ENCODE measurements at places on chromosomes 5 and 9.

DNA sequence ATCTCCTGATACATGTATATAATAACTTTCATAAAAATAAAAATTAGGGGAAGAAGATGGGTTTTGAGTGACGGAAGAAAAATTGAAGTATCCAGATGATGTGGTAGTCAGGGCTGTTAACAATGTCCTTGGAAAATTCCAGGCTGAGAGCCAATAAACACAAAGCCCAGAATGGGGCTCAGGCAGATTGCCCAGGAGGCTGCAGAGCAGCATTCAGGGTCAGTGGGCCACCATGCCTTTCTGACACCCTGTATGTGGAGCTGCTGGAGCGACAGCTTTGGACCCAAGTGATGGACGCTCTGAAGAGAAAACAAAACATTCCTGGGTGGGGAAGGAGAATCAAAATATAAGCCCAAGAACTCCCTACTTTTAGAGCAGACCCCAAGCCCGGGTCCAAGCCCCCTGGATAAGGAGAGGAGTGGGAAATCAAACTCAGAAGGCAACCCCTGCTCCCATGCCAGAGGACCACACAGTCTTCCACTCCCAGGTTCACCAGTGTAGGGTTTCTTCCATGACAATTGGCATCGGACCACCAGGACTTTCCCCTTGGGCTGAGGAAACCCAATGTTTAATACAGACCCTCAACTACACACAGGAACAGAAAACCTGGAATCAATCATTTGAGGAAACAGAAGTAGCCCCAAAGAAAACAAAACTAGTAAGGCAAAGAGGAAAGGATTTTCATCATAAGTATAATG is 45.7 kb upstream of the SPATA31C2 start:
- no peak for DNase-seq

GRCh38 chr9:22416692-22417060 is 29.9 kb upstream of the DMRTA1 start:
- no peak for DNase-seq

DNA sequence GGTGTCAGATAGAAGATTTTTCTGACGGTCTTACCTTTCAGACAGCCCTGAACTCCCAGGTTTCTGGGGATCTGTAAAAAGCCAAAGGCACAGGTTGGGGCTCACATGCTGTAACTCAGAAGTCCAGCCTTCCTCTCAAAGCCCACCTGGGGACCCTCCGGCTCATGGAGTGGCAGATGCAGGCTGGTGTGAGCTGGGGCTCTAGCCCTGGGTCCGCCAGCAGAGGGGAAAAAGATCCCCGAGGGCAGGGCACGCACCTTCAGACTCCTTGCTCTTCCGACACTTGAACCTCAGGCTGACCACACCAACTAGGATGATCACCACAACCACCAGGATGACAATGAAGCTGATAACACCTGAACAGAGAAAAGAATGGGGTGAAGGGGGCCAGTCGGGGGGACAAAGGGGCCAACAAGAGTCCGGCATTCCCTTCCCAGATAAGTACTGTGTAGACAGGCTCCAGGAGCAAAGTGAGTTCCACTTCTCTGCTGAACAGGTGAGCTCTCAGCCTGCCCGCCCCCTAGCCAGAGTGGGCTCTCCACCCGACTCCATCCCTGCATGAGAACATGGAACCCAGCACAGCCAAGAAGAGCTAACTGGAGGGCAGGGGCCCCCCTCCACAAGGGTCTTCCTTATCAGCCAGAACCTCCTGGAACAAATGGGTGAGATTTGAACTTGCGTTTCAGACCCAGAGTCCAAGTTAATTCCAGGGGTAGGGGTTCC is 7.8 kb downstream of the ECSCR start:
- DNase-seq: no peak

DNA sequence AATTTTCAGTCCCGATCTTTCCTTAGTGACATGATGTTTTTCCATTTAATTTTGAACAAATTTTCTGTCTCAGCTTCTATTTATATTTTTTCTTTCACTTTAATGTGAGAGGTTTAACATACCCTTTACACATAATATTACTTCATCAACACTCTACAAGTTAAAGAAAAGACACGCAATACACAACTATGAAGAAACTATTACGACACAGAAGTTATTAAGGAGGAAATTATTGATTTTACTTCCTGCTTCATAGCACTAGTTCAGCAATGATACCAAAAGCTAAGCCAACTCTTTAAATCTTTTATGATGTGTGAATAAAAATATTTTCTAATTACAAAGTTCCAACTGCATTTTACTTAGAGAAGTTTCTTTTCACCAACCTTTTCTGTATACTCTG is 432.3 kb upstream of the DAB2 start:
- DNase-seq: no peak

Data from NCI-H2171 (cell line).